Caco-2 (cell line): ENCODE measurements at places on chromosomes 5 and 9. TPM values are rescaled to one million over a fixed set of nuclear protein-coding genes. Genes with fewer than 3 reads are reported as not detected.

FREM1 gene
- 0.50 and 0.67 TPM in 2 replicates for total RNA-seq

ZNF366 gene
- not detected in 2 replicates for total RNA-seq

SOWAHA gene
- total RNA-seq, result 3.7 and 4.1 TPM in 2 replicates

FGF18 gene
- total RNA-seq, result 1.3 and 2.1 TPM in 2 replicates

FAT2 gene
- total RNA-seq, result 0.21 and 0.32 TPM in 2 replicates

BAAT gene
- total RNA-seq, result 1.1 and 1.3 TPM in 2 replicates

GAPT gene
- total RNA-seq, result not detected in 2 replicates

IFNB1 gene
- total RNA-seq, result not detected in 2 replicates

PCDHB4 gene
- not detected in 2 replicates for total RNA-seq

DNA sequence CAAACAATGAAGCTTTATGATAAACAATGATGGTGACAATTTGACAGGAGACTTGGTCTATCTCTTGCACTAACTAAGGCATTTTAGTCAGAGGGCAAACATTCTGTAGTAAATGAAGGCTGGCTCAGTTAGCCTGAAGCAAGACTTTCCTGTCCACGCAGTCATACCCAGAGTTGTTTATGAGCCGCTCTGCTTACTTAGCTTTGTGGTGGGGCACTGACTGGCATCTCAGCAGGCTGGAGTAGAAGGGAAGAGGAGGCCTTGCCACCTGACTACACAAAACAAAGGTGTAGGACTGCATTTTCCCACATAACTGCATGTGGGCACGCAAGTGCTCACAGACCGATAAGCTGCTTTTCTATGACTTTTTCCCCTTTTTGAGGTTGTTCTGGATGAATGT, 133.7 kb upstream of the EPB41L4A start:
- H3K27ac ChIP-seq, result no peak overlapping the region
- no peaks in the 10 kb centered on the region for H3K36me3 ChIP-seq
- no peak overlapping the region for H3K4me3 ChIP-seq
- H3K4me1 ChIP-seq, result no peaks in the 10 kb centered on the region
- DNase-seq, result no peak

DNA sequence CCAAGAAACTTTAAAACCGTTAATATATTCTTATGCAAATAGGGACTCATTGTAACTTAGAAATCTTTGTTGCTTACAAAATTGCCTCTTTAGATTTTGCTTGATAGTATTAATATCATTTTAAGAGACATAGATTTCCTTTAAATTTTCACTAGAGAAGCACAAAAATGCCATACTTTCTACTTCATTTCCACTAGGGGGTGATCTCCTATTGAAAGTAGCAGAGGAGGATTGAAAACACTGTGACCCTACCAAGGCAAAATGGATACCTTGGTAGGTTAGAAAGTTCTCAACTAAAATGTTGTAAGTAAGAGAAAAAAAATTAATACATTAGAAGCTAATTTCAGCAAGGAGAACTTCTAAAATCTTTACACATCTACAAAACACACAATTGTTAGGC, 204.9 kb downstream of the CHSY3 start:
- H3K36me3 ChIP-seq, result no peaks in the 10 kb centered on the region
- no peak overlapping the region for H3K27ac ChIP-seq
- H3K4me3 ChIP-seq, result no peak overlapping the region
- peak; percentile 16 for DNase-seq

GRCh38 chr5:172713809-172714490, 57.0 kb downstream of the DUSP1 start:
- no peaks in the 10 kb centered on the region for H3K36me3 ChIP-seq
- H3K27me3 ChIP-seq, result no peaks in the 10 kb centered on the region
- no peak for DNase-seq
- no peak overlapping the region for H3K27ac ChIP-seq
- no peak overlapping the region for H3K4me3 ChIP-seq

GRCh38 chr5:179333796-179334761, 11.2 kb downstream of the ADAMTS2 start:
- no peak for DNase-seq
- no peak overlapping the region for H3K4me3 ChIP-seq
- H3K36me3 ChIP-seq, result no peaks in the 10 kb centered on the region

GRCh38 chr9:121498487-121499176, 1.0 kb downstream of the GGTA1 start:
- no peak overlapping the region for H3K27ac ChIP-seq
- peaks cover 3% of the 10 kb centered on the region for H3K27me3 ChIP-seq
- no peak overlapping the region for H3K4me3 ChIP-seq

- no peak overlapping the region for H3K27ac ChIP-seq
- no peak for DNase-seq
- H3K4me1 ChIP-seq, result peaks cover 7% of the 10 kb centered on the region; the same call in 1 of the 2 replicates
- no peak overlapping the region for H3K4me3 ChIP-seq
These were observed 19.1 kb downstream of the EXOC3 start for GRCh38 chr5:462051-462481.

GRCh38 chr5:160367885-160368284, 2.5 kb downstream of the C1QTNF2 start:
- no peak for DNase-seq
- H3K27me3 ChIP-seq, result no peaks in the 10 kb centered on the region
- H3K4me3 ChIP-seq, result no peak overlapping the region
- no peaks in the 10 kb centered on the region for H3K4me1 ChIP-seq

- no peaks in the 10 kb centered on the region for H3K36me3 ChIP-seq
- DNase-seq, result peak; percentile 5
- no peak overlapping the region for H3K4me3 ChIP-seq
- H3K27ac ChIP-seq, result no peak overlapping the region
These were observed 141.0 kb downstream of the ST8SIA4 start for GRCh38 chr5:100762108-100762507.

GRCh38 chr5:109550077-109550476, 139.7 kb upstream of the MAN2A1 start:
- H3K4me1 ChIP-seq, result no peaks in the 10 kb centered on the region
- no peak overlapping the region for H3K4me3 ChIP-seq
- H3K36me3 ChIP-seq, result no peaks in the 10 kb centered on the region

DNA sequence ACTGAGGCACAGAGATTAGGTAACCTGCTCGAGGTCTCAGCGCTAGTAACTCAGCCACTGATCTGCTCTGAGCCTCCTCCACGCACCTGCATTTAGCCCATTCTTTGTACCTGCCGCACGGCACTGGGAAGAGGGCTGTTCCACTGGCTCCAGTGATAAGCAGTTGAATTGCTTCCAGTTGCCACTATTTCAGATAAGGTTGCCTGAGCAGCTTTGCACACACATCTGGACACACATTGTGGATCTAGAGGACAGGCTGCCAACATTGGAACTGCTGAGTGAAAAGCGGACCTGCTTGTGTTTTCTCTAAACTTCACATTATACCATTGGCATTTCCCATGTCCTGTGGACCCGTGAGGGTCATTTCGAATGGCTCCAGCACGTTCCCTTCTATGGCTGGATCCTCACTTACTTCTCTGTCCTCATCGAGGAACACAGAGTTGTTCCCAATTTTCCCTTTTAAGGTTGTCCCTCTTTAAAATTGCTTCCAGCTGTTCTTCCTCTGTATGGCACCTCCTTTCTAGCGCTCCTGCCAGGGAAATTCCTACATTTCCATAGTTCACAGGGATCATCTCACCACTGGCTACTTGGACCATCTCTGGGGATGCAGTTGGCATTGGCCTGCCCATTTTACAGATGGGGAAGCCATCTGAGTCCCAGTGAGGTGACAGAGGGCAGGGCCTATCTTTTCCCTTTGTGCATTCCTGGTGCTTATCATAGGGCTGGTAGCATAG, 45.9 kb upstream of the RPL26L1 start:
- peaks cover 6% of the 10 kb centered on the region for H3K36me3 ChIP-seq
- DNase-seq, result no peak
- no peaks in the 10 kb centered on the region for H3K4me1 ChIP-seq
- no peak overlapping the region for H3K4me3 ChIP-seq
- no peaks in the 10 kb centered on the region for H3K27me3 ChIP-seq
- H3K27ac ChIP-seq, result no peak overlapping the region

DNA sequence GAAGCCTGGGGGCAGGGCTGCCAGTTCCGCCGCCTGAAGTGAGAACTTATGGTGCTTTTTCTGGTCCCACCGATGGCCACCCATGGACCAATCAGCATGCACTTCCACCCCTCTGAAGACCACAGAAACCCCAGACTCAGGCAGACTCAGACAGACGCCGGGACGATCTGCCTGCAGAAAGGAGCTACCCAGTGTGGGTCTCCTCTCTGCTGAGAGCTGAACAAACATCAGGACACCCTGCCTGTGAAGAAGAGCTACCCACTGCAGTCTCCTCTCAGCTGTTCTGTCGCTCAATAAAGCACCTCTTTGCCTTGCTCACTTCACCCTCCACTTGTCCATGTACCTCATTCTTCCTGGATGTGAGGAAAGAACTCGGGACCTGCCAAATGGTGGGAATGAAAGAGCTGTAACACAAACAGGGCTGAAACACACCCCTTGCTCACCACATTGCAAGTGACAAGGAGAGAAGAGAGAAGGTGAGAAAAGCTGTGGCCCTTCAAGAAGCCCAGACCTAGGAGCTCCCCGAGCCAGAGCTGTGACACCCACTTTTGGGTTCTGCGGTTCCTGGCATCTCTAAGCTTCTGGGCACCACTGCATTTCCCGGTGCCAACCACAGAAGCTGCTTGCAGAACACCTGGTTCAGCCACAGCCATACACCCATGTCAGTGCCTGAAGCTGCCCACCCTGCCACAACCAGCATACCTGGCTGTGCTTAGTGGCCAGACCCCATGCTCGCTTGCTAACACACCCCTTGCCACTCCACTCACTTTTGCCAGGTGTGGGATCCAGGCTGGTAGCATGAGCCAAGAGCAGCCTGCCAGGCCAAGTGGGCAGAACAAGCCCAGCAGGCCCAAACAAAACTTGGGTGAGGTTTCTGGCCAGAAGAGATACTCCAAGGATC, 114.3 kb upstream of the TSLP start:
- H3K36me3 ChIP-seq, result no peaks in the 10 kb centered on the region
- no peaks in the 10 kb centered on the region for H3K27me3 ChIP-seq
- H3K27ac ChIP-seq, result no peak overlapping the region

GRCh38 chr5:35753500-35753899, 103.2 kb upstream of the IL7R start:
- H3K27me3 ChIP-seq, result no peaks in the 10 kb centered on the region
- H3K27ac ChIP-seq, result no peak overlapping the region
- no peak overlapping the region for H3K4me3 ChIP-seq
- H3K36me3 ChIP-seq, result no peaks in the 10 kb centered on the region
- H3K4me1 ChIP-seq, result no peaks in the 10 kb centered on the region

DNA sequence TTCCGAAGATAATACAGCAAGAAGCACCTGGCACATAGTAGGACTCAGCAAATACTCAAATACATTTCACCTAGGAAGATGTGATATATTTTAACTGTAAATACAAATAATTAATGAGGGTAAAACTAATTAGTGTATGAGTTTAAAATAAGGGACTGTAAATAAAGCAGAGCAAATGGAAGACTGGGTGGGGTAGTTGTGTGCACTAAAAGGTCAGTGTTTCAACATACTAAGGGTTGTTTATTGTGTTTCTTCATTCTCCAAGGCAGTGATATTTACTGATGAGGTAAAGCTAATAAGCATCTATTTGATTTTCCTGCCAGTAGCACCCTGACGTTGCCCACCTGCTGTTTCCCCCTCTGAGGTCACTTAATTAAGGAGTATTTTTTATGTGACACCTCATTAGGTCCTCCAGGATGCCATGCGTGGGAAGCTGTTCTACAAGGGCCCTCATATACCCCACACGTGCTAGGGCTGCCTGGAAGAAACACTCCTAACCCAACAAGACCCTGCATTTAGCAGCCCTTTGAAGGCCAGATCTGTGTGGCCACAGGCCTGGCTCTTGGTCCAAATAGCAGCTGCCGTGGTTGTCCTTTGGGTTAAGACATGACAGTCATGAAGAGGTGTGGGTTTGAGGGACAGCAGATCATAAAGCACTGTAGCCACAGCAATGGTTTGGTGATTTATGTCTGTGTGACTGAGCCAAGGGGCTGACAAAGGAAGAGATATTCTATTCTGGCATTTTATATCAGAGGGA, 97.5 kb upstream of the RPS23 start:
- DNase-seq, result no peak
- H3K4me1 ChIP-seq, result no peaks in the 10 kb centered on the region
- no peaks in the 10 kb centered on the region for H3K36me3 ChIP-seq
- H3K27ac ChIP-seq, result no peak overlapping the region
- H3K27me3 ChIP-seq, result no peaks in the 10 kb centered on the region

DNA sequence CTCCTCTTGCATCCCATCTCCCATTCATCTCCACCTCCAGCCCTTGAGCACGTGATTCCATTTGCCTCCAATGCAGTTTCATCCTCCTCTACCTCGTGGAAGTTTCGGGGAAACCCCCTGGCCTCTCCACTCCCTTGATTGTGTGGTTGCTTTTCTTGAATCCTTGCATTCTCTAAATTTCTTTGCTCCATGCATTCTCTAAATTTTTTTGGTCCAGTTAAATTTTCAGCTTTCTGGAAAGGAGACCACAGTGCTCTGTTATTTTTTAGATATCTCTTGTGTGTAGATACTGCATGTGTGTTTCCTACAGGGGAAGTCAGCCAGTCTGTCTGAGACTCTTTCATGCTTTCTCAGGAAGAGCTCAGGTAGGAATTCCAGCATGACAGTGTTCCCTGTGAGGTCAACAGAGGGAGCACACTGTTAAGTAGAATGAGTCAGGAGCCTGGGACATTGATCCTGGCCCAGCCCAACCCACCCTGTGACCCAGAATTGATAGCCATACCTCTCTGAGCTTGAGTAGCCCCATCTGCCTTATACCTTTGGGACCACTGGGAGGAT, 52.8 kb downstream of the AMBP start:
- no peaks in the 10 kb centered on the region for H3K36me3 ChIP-seq
- H3K27ac ChIP-seq, result no peak overlapping the region
- no peak for DNase-seq
- H3K4me1 ChIP-seq, result peaks cover 6% of the 10 kb centered on the region
- H3K4me3 ChIP-seq, result no peak overlapping the region

DNA sequence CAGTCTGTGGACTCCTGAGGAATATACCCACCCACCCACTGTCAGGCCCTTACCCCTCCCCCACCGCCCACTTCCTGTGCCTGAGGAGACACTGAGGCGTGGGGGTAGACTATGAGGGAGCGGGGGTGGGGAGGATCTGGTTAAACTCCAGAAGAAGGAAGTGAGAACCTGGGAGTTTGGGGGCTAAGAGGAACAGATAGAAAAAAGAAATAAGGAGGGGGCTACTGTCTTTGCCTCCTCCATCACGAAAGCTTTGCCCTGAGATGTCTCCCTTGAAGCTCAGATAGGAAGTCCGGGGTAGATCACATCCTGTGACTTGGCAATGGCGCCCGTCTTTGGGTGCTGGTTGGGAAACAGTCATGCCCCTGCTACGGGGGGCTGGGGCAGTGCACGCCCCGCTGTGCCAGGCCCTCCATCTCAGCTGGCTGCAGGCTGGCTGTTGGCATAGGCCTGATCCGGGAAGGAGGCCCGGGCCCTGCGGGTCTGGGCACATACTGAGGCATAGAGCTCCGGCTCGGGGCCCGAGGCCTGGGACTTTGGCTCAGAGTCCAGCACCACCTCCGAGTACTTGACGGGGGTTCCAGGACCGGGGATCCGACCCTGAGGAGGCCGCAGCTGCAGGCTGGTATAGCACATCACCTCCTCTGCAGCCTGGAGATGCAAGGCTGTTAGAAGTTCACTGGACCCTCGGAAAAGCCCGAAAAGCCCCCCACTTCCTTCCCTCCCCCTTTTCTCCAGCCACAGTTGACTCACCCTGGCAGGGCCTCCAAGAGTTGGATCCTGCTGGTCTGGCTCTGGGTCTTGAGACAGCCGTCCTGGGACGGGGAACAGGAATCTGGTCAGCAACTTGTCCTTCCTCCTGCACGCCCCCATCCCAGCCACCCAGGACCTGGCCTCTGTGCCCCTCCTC, 1.0 kb downstream of the SIT1 start:
- H3K36me3 ChIP-seq, result no peaks in the 10 kb centered on the region
- DNase-seq, result no peak
- H3K27ac ChIP-seq, result no peak overlapping the region
- peaks cover 5% of the 10 kb centered on the region for H3K4me1 ChIP-seq

- H3K36me3 ChIP-seq, result no peaks in the 10 kb centered on the region
- H3K4me1 ChIP-seq, result no peaks in the 10 kb centered on the region
- no peaks in the 10 kb centered on the region; the same call in 1 of the 2 replicates for H3K27me3 ChIP-seq
These were observed 285.2 kb downstream of the EBF1 start for GRCh38 chr5:158814521-158814920.
